ENCODE measurements at places on chromosomes 2 and 18.

DNA sequence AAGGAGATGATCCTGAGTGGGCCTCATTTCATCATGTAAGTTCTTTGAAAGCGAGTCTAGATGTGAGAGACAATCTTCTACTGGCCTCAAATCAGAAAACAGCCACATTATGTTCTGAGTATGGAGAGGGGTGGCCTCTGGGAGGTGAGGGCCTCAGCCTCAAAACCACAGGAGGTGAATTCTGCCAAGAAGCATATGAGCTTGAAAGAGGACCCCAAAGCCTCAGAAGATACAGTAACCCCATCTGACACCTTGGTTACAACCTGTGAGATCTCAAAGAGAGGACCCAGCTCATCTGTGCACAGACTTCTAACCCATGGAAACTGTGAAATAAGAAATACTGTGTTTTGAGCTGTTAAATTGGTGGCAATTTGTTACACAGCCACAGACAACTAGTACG, 200.1 kb downstream of the ARHGAP15 start:
- no peak for DNase-seq

DNA sequence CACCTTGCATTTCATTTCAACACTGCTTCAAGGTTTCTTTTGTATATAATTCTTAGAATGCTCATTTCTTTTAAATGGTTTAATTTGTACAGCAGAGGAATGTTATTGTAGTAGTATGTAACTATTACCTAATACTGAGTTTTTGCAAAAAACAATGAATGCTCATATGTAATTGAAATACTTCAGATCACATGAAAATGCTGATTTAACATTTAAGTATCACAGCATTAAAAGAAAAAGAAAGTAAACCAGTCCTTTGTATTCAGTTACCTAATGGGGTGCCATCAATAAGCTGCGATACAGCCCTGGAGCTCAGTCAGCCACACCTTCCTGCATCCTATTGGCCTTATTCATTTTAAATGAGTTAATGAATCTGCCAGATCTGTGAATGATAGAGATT, 45.3 kb upstream of the ITM2C start:
- DNase-seq = no peak

GRCh38 chr2:135256531-135257260, 204.6 kb downstream of the RAB3GAP1 start:
- no peak for DNase-seq

DNA sequence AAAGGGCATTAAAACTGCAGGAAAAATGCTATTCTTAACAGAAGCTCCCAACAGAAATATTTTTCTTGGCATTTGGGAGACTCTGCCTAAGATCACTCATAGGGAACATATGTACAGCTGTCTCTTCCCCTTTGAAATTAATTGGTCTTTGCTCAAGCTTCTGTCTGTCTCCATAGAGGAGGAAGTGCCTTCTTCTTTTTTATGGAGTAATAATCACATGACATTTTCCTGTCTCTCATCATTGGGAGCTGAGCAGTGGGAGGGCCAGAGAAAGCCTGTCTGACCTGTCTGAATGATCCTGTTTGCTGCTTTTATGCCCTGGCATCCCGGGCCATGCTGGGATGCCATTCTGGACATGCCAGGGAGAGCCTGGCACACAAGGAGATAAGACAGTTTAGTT, 145.6 kb downstream of the AQP4 start:
- no peak for DNase-seq

DNA sequence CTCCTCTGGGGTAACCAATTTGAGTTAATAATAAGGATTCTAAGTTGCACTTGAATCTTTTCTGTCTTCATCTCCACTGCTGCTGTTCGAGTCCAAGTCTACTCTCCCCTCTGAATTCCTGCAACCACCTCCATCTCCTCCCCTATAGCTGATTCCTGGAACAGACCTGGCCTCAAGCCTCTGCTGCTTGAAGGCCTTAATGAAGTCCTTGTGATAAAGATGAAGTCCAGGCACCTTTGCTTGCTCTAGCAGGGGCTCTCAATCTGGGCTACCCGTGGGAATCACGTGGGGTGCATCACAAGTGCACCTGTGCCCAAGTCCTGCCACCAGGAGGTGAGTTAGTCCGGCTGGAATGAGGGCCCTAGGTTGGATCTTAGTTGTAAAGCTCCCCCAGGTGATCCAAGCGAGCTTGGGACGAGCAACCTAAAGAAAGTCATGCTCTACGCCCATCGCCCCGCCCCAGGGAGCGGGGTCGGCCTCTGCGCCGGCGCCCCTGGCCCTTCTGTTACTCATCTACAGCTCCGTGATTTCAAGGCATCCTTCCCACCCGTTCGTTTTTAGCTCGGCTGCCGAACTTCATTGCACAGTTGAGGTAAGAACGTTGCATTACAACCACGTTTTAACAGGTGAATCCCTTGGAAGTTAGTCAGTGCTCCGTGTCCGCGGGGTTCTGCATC, 905 bp upstream of the IAH1 start:
- peak; percentile 26 for DNase-seq

GRCh38 chr2:102520009-102520408, 47.0 kb downstream of the SLC9A4 start:
- DNase-seq = no peak

GRCh38 chr2:9885036-9885684, 41.9 kb downstream of the TAF1B start:
- DNase-seq = no peak

- no peak for DNase-seq
Observed at GRCh38 chr2:170467568-170468422, 247.3 kb upstream of the SP5 start.

DNA sequence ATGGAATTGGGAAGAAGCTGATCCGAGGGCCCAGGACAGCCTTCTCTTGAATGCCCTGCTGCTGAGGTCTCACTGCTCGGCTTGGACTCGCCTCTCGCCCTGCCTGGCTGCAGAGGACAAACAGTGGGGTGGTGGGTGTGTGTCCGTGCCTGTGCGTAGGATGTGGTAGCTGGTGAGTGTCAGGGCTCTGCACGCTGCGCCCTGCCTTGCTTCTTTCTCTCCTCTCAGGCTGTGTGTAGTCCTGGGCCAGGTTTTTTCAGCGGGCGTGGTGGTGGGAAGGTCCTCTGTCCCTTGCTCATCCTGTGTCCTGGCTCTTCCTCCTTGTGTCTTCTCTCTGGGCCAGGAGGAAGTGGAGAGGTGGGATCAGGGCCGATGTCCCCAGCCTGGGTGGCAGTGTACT, 44.8 kb downstream of the RRM2 start:
- DNase-seq = no peak
